Activated CD8-positive, alpha-beta memory T cell treated with anti-CD3 and anti-CD28 coated beads for 4 hours (primary cell): ENCODE measurements at places on chromosomes 11 and 22.

GRCh38 chr22:48752451-48753380, 1075.0 kb downstream of the BRD1 start:
- no peak for DNase-seq

GRCh38 chr11:96338910-96339705, 3.9 kb downstream of the MAML2 start:
- DNase-seq: no peak

- no peak for DNase-seq
These were observed 252.1 kb downstream of the DDX10 start for GRCh38 chr11:108916935-108917334.

GRCh38 chr11:12017243-12017678, 8.8 kb upstream of the DKK3 start:
- no peak for DNase-seq

DNA sequence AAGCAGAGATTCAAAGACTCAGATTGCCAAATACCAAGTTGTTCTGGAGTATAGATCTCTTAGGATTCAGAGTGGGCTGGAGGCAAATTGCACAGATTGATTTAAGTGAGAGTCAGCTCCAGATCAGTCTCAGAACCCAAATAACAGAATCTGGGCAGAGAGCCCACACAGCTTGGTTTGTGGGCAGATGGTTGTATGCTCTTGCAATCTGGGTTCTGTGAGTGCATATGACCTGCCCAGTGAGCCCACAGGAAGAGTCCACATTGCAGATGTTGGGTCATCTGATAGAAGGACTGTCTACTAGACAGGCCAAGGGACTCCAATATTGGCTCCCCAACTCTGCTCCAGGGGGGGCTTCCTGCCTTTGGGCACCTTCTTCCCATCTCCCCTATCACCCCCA, 65.9 kb downstream of the ADAMTS15 start:
- no peak for DNase-seq

DNA sequence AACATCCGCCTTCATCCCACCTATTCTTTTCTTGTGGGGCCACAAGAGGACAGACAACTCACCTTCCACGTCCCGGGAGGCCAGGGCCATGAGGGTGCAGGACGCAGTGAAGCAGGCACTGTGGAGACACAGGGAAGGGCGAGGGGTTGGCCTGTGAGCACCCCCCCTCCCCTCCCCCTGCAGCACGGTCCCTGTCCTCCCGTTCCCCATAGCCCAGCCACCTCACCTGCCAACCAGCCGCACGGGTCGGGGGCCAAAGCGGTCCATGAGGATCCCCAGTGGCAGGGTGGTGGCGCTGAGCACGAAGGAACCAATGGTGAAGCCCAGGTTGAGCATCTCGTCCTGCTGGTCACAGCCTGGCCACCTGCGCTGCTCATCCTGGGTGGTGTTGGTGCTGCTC, 14.6 kb downstream of the SLC43A1 start:
- DNase-seq: no peak

DNA sequence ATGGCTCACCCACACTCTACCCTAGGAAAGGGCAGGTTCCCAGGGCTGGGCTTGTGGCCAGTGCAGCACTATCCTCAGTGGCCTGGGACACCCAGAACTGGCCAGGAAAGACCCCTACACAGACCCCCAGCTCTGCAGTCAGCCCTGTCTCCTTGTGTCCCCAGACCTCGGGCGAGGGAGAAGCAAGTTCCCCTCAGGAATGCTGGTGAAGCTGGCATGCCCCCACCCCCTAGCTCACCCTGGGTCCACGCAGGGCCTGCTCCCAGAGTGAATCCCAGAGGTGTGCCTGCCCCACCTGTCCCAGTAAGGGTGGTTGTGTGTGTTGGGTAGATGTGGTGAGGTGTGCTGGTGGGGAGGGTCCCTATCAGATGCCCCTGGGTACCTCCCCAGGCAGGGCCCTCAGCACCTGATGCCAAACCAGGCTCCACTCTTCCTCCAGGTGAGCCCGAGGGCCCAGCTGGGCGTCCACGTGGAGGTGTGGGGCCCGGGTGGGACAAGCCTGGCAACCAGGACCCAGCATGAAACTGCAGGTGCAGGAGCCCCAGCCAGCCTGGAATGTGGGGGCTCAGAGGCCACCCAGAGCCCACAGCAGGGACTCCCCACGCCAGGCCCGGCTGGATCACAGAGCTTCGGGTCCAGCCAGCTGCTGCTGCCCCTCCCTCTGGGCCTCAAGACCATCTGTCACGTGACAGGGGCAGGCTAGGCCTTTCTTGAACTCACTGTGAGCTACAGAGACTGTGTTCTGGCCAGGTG, 48.4 kb upstream of the KCNQ1OT1 start:
- no peak for DNase-seq

DNA sequence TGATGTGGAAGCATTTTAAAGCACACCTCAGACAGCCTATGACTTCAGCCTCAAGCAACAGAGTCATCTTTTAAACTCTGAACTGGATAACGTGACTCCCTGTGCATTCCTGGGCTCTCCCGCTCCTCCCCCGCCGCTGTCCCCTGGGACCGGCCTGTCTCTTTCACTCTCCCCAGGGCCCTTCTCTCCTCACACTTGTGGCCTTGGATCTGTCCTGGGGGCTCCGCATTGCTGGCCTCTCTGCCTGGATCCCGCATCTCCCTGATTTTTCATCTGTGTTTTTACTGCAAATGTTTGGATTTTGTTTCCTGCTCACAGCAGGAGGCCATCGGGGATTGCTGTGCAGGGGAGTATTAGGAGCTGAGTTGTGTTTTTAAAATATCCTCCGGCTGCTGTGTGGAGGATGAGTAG, 15.4 kb downstream of the C11orf24 start:
- DNase-seq: no peak

- no peak for DNase-seq
These were observed 454.9 kb upstream of the CADM1 start for GRCh38 chr11:115959081-115959486.

DNA sequence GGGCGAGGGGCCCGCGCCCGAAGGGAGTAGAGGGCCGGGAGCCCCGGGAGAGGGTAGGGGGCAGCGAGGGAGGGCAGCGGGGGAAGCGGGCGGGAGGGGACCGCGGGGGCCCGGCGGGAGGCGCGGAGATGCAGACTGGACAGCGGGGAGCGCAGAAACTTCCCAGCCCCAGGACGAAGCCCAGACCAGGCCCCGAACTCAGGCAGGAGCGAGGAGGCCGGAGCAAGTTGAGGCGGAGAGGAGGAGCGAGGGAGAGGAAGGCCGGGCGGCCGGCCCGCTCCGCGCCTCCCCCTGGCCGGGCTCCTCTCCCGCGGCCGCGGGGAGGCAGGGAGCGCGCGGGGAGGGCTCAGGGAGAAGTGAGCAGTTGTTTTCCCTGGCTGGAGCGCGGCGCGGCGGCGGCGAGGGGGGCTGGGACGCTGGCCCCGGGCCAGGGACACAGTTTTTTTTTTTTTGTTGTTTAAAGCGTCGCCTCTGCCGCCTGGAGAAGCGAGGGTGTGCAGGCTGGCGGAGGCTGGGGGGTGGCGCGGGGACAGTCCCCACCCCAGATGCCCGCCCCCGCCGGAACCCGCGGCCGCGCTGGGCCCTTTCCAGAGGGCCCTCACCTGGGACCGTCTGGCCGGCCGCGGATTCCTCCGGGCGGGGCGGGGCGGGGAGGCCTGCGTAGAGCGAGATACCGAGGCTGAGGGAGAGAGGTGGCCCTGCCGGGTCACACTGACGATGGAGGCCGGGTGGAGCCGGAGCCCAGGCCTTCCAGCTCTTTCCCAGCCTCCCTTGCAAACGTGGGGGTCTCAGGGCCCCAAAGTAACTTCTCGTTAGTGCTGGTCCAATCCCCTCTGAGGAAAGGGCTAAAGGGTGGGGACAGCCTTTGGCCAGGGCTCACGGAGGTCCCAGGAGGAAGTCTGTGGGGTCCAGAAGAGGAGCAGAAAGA, at the start of gene LTBP3:
Gene LTBP3, minus strand, starts transcription at position 358 of the 928 bp plus-strand sequence. CDS start 400 bp downstream, outside the sequence.
- no peak for DNase-seq

- no peak for DNase-seq
These were observed 1.8 kb downstream of the KCNK7 start for GRCh38 chr11:65593518-65594414.

- DNase-seq: no peak
These were observed 17.0 kb downstream of the IMMP1L start for GRCh38 chr11:31492320-31492913.

- no peak for DNase-seq
These were observed 56.8 kb downstream of the LDLRAD3 start for GRCh38 chr11:36000616-36001190.

GRCh38 chr22:36467946-36468345, 13.5 kb downstream of the TXN2 start:
- DNase-seq: no peak

DNA sequence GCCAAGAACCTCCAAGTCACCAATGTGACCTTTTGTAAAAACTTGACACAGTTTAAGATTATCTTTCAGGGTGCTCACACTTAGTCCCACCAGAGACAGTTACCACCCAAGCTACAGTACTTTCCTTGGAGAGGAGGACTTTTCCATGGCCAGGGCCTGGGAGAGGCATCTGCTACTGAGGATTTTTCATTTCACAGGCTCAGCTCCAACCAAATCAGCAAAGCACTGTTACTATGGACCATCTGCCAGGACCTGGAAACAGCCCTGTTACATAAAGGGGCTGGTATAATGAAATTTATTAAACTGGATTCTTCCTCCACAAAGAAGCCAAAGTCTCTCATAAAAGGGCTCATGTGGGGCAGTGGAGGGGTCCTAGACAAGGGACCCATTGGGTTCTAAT, 38.6 kb downstream of the SERGEF start:
- DNase-seq: no peak

- DNase-seq: no peak
These were observed 9.4 kb downstream of the PLAAT2 start for GRCh38 chr11:63553759-63554158.

GRCh38 chr22:44745853-44746789, 6.3 kb upstream of the ARHGAP8 start:
- no peak for DNase-seq

DNA sequence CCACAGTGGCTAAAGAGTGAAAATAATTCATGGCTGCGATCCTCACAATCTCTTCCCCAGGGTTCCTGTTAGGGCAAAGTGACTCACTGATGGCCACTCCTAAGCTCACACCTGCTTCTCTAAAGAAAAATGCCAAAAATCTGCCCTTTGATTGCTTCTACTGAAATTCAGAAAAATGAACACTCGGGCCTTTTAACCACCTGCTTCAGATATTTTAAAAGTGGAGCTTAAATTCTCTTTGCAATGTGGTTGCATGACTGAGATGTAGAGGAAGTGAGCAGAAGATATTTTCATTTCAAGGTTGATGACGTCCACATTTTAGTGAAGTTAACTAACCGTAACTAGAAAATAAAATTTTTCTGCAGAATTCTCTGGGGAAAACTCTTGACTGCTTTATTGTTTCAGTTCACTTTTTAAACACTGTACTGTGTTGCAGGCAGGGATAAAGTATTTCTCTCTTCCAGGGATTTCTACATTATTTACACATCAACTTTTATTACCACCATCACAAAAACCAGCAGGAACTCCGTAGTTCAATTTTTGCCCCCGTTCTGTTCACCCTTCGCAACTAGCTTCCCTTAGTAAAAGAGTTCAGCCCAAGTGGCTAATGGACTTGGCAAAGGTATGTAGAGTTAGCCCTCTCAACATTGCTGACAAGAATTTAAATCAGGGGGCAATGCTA, 8.5 kb downstream of the RAB30 start:
- no peak for DNase-seq

DNA sequence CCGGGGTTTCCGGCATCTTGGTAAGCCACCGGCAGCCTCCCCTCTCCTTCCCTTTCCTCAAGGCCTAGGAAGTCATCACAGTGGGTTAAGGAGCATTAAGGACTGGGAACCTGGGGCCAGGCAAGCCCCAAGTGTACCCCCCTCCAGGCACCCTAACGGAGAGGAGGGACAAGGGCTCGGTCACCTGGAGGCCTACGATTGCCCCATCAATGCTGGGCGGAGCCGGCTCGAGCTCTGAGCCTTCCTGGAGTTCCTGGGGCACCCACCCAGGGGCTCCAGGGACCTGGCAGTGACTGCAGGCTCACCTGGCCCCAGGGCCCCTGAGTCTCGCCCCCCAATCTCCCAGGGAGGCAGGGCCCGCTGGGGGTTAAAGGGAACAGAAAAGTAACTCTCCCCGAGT, 34.5 kb upstream of the EIF3D start:
- no peak for DNase-seq

DNA sequence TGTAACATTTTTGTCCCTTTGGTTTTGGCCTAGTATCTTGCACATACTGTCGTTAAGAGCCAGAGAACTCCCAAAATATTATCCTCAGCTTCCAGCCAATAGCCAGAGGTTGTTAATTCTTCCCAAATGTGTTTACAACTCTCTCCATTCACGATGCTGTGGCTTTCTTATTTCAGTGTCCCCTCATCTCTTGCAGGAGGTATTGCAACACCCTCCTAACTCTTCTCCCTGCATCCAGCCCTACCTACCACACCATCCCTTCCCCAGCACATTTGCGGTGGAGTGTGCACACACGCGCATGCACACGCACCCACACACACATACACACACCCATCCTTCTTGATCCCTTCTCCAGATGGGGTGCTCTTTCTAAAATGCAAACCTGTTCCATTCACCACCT, 75.6 kb upstream of the LMO2 start:
- DNase-seq: no peak

DNA sequence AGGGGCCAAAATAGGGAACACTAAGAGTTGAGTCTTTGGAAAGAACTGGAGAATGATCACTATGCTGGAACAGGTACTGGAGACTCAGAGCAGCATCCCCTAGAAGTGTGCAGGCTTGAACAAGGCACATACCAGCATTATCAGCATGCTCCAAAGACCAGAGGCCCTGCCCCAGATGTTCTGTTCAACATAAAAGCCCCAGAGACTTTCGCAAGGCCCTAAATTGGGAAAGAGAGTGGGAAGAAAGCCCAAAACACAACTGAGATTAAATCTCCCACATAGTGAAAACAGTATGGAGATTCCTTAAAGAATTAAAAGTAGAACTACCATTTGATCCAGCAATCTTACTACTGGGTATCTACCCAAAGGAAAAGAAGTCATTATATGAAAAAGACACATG, 9.4 kb downstream of the CNGA4 start:
- no peak for DNase-seq

- DNase-seq: no peak
These were observed 817.2 kb downstream of the LRRC4C start for GRCh38 chr11:40642284-40642683.

- DNase-seq: peak; percentile 31
These were observed 109.6 kb downstream of the RRAS2 start for GRCh38 chr11:14249121-14249963.

GRCh38 chr22:47586946-47587345, 824.5 kb downstream of the TBC1D22A start:
- no peak for DNase-seq

DNA sequence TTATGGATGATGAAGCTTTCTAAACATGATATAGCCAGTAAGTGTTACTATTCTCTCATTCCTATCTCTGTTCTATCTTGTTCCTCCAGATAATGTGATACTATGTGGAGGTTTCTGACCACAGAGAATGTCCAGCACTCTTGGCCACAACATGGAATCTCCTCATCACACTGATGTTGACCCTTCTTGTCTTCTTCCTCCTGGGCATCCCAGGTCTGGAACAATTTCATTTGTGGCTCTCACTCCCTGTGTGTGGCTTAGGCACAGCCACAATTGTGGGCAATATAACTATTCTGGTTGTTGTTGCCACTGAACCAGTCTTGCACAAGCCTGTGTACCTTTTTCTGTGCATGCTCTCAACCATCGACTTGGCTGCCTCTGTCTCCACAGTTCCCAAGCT, 9.9 kb upstream of the OR56B1 start:
- DNase-seq: no peak
